ENCODE measurements at places on chromosomes 7 and 10.

- DNase-seq: no peak
These were observed 504.1 kb downstream of the POM121L12 start for GRCh38 chr7:53539558-53539957.

- no peak for DNase-seq
These were observed 13.8 kb upstream of the STOX1 start for GRCh38 chr10:68813559-68813958.

- no peak for DNase-seq
These were observed 4.8 kb downstream of the ATP6V0E2 start for GRCh38 chr7:149878523-149878921.

- no peak for DNase-seq
These were observed 130.0 kb downstream of the ARID5B start for GRCh38 chr10:62031507-62031906.

DNA sequence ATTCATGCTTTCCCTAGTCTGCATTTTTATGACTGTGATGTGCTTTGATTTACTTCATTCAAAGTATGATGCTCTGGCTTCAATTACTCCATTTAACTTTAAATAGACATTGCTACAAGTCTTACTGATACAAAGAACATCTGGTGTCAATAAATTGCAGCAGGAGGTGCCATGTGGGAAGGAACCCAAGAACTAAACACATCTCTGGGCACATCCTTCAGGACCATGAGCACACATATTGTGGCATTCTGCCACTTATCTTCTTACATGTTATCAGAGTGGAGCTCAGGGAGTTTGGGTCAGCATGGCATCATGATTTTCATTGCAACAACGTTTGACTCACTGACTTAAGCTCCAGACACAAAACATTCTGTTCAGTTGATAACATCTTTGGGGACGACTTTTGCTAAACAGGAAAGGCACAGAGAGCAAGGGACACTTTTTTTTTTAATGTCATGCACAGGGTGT lies 227.0 kb downstream of the DKK1 start:
- DNase-seq: no peak

- no peak for DNase-seq
These were observed 70.0 kb upstream of the SMIM30 start for GRCh38 chr7:113188396-113188795.

GRCh38 chr10:60535427-60535826 lies 145.8 kb upstream of the ANK3 start:
- DNase-seq: no peak

DNA sequence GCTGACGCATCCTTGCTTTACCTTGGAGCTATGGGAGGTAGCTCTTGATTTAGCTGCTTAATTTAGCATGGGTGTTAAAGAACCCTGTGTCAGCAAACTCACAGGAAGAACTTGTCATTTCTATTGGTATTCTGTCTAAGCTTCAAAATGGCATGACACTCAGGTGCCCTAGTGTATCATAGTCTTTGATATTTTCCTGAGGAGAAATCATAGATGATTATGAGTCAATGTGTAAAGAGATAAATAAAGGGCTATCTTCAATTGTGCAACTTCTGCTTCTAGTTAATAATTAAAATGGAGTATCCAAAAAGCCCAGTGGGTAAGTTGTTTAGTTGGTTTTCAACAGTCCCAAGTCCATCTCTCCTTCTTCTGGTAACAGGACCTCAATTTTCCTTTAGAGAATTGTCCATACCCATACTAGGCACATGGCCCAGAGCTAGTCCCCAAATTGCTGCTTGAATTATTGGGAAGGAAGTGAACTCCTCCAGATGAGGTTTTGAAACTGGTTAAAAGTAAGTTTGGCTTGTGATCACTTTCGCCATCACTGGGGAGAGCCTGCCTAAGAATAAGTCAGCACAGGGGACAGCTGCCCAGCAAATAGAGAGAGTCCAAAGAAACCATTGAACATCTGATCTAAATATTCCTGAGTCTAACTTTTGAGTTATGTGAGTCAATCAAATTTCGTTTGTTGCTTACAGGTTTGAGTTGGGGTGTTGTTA lies 169.0 kb upstream of the PHYHIPL start:
- DNase-seq: no peak

GRCh38 chr10:535051-535450 lies 154.4 kb downstream of the DIP2C start:
- DNase-seq: no peak

DNA sequence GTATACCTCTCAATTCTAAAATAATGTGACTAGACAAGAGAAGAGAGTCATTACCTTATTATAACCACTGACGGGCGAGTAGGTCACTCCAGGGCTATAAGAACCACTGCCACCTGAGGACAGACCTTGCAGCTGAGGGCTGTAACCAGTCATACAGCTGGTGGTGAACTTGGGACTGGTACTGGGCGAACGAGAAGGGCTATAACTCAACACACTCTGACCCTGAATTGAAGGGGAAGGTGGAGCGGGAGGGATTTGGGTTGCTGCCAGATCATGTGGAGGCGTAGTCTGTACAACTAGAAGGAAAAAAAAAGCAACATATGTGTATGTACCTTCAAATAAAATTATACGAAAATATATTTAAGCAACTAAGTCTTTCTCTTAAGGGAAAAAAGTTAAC lies 3.4 kb downstream of the TMEM209 start:
- no peak for DNase-seq

Measured in NCI-H2107 (cell line).